ENCODE measurements at places on chromosomes 5 and 9.

DNA sequence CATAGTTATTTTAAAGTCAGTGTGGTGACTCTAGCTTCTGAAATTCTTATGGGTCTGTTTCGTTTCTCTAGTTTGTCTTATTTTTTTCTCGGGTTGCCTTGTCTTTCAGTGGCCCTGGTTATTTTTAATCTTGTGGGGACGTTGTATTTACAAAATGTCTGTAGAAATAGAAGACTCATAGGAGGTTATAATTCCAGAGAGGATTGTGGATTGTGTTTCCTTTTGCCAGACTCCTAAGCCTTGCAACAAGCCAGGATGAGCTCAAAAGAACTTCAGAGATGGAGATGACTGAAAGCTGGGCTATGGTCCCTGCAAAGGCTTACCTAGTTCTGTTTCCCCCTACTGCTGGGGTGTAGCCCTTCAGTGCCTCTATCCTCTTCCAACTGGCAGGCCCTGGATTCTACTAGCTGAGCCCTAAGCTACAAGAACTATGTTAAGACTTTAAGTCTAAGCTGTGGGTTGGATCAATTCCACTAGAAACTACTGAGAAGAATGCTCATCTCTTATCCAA lies 32.2 kb upstream of the LECT2 start:
- DNase-seq, result no peak

DNA sequence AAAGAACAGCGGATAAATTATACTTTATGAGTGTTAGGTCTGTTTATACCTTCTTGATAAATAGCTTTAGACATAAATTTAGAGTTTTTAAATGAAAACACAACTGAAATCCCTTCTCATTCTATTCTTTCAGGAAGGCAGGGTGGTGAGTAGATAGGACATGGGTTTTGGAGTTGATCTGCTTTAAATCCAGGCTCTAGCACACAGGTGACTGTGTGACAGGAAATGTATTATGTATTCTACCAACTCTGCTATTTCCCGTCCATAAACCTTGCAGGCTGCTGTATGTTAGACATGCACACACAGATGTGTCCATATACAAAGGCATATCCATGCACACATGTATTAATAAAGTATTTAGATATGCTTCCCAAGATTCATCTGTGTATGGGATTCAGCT lies 19.3 kb upstream of the CARTPT start:
- DNase-seq, result no peak

DNA sequence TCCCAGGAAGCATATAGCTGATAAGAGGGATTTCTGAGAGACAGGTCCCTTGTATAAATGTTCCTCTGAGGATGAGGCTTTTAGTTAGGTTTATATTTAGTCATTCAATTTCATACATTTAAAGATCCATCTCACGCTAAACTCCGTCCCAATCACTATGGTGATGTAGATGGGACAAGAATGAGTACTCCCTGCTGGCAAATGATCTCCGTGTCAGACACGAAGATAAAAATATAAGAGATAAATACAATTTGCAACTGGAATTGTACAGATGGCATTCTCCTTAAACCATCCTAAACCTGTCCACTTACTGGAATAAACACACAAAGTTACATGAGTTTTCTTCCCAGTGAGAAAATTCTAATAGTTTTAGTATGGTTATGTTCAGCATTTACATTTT lies 233.0 kb downstream of the PRR16 start:
- DNase-seq, result no peak

DNA sequence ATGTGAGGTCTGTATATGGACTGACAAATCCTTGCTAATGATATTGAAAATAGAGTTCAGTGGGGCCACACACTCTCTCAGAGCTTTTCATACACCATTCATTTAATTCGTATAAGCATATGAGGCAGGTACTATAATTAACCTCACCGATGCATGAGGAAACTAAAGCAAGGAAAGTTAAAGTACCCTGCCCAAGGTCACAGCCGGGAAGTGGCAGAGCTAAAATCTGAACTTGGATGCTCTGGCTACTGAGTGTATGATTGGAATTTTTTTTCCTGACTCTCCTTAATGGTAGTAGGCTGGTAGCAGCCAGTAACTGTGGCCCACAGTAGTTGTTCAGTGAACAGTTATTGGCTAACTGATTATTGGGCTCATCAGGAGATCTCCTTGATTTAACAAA lies 135.3 kb downstream of the NUDT12 start:
- no peak for DNase-seq

- DNase-seq, result no peak
Measured at GRCh38 chr9:94925751-94926430, 199.4 kb downstream of the AOPEP start.

- no peak for DNase-seq
Measured at GRCh38 chr9:27029186-27029585, 23.7 kb upstream of the LRRC19 start.

Measured in CD4-positive, alpha-beta T cell treated with Interleukin-2 at 100 ng/mL for 4 hours (primary cell).